ENCODE measurements at places on chromosomes 6 and 20.

- peak; percentile 47 for DNase-seq
Observed at GRCh38 chr20:32203356-32204204, 4.0 kb downstream of the PLAGL2 start.

DNA sequence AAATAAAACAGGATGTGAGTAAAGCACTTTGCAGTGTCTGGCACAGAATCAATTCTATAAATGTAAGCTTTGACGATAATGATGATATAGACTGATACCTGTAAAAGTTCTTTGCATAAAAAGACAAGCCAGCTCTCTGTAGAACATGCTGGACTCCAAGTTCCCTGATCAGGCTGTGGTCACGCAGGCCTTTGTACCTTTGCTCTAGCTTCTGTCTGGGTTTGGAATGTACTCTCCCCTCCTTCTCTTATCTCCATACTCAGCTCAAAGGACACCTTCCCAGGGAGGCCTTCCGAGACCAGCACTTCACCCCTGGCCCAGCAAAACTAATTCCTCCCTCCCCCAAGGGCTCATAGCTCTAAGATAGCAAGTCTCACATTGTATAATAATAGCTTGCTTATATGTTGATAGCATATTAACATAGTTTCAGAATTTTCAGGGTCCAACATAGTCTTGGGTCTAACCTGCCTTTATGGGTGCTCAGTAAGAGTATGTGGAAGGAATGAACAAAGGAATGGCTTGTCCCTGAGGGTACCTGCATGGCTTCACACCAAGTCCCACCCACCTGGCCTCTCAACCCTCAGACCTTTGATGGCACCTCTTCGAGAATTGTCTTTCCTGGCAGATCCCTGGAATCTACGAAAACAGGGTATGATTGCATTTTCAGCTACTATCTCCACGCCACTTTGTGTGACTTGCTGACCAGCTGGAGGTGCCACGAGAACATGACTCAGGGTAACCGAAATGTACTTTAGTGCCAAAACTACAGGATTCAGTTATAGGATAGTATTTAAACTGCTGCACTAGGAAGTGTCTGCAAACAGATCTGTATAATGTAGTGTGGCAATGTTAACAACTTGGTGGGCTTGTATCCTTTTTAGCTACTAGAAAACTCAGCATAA is 41.7 kb upstream of the PIM1 start:
- no peak for DNase-seq

GRCh38 chr20:24868396-24868927 is 80.6 kb upstream of the CST7 start:
- no peak for DNase-seq

- no peak for DNase-seq
Observed at GRCh38 chr6:144144996-144145395, 5.3 kb upstream of the STX11 start.

Data from activated T-cell treated with anti-CD3 and anti-CD28 coated beads, Interleukin-2, amount 50 U/mL, for 48 hours (primary cell).